ENCODE measurements at places on chromosomes 12 and 14.
A peak's percentile ranks its signal among the peaks of the same experiment; 100 is the strongest.

- DNase-seq: no peak
These were observed 5.4 kb upstream of the CIPC start for GRCh38 chr14:77092676-77093075.

GRCh38 chr12:105585107-105585506 lies 254.6 kb downstream of the C12orf75 start:
- no peak for DNase-seq

GRCh38 chr14:86838363-86838762 lies 1154.6 kb downstream of the GALC start:
- DNase-seq: no peak

DNA sequence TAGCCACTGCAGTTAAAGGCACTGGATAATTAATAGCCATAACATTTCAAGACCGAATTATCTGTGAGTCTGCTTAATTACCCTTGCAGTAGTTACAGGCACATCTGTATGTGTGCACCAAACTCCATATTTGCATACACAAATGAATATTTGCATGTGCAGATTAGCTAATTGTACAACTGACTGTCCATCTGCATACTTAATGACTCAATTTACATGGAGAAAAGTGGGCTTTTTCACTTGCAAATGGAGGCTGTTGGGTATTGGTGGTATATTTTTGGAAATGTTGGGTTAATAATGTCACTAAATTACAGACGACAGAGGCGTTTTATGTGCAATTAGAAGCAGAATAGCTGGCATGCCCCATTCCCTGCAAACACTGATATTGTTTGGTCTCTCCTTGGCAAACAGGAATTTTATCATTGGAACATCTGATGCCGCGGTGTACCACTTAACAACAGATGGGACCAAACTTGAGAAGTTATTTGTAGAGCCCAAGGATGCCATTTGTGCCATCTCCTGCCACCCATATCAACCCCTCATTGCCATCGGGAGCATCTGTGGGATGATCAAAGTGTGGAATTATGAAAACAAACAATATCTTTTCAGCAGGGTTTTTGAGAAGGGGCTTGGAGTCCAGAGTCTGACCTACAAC lies 39.6 kb downstream of the CFAP251 start:
- no peak for DNase-seq

- no peak for DNase-seq
These were observed 332.0 kb downstream of the MED13L start for GRCh38 chr12:115945491-115945885.

DNA sequence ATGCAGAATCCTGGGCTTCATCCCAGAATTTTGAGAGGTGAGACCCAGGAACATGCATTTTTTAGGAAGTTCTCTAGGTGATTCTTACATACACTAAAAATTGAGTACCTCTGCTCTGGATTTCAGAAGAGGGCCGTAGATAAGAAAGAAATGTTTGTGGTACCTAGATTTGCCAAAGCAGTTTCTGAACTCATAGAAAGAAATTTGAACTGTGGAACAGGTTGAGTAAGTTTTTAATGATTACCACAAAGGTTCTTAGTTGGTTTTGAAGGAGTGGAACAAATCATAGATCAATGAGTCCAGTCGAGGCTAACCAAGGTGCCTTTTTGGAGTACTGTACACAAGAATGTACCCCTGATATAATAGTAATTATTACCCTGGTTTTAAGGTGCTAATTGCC lies 24.9 kb downstream of the TTLL5 start:
- DNase-seq: no peak

DNA sequence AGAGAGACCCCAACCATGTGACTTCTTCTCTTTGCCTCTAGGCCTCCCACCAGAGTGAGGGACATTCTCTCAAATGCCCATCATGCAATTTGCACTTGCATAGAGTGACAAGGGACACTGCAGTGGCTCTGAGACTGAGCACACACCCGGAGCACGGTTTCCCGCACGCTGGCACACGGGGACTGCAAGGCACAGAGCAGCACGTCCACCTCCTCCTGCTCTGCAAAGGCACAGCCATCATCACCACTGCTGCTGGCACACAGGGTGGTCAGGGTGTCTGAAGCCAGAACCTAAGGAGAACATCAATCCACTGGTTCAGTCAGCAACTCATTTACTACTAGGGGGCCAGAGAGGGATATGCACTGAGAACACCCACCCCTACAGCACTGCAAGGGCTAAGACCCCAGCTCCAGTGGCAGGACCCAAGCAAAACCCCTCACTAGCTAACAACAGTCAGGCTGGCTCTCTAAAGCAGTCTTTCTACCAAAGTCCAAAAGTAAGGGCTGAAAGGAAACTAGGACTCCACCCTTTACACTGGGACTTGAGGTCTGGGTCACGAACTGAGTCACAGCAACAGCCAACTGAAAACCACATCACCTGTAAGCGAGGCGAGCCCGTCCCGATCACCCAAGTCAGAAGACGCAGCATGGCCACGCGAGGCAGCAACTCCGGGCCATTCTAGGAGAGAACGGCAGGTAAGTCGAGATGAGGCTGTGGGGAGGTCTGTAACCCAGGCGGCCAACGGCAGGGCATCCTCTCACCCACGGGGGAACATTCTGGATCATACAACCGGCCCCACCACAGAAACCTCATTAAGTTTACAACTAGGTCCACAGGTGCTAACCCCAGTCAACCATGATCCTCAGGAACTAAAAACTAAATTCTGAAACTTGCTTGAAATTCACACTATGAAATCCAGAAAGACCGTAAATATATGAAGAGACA lies 37.9 kb downstream of the GCN1 start:
- no peak for DNase-seq

DNA sequence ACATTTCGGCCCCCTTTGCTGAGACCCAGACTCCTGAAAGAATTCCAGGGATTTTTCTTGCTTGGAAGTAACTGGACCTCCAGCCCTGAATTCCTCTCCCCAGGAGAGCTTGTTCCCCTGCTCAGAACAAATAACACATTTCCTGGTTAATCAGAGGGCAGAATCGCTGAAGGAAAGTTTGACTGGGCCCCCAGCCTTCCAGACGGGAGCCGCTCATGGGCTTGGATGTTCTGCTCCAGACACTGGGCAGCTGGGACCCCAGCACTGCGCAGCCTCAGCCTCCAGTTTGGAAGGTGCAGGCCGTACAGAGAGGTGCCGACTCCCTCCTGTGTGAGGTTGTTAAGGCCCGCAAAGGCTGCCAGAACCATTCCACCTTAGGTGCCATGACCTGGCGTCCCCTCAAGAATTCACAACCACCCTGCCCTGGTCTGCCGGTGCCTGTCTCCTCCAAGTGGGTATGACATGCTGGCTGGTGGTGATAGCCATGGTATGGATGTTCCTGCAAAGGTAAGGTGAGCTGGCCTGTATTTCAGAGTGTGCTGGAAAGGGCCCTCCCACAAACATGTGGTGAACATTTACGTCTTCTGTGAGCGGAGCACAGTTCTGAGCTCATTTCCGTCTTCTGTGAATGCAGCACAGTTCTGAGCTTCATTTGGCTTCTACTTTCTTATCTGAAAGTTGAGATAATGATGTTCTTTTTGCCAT lies 5.1 kb upstream of the LTBP2 start:
- no peak for DNase-seq

DNA sequence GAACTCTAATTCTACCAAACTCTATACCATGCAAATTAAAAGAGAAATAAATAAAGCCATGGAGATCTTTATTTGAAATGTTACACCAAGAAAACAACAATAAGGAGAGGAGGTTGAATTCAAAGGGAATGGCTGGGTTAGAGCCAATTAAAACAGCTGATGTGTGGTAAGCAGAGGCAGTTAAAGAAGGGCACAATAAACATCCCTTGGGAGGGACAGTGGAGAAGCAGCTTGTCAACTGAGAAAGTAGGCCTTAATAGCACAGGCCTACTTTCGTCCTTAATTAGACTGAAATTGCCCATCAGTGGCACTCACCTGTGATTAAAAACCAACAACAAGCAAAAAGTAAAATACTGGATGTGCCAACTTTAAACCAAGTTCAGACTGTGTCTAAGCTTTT lies 16.3 kb upstream of the NAV3 start:
- DNase-seq: no peak

GRCh38 chr14:105880616-105881015 lies 354.2 kb downstream of the TMEM121 start:
- DNase-seq: no peak

- no peak for DNase-seq
These were observed 90.4 kb downstream of the MED13L start for GRCh38 chr12:116187151-116187511.

DNA sequence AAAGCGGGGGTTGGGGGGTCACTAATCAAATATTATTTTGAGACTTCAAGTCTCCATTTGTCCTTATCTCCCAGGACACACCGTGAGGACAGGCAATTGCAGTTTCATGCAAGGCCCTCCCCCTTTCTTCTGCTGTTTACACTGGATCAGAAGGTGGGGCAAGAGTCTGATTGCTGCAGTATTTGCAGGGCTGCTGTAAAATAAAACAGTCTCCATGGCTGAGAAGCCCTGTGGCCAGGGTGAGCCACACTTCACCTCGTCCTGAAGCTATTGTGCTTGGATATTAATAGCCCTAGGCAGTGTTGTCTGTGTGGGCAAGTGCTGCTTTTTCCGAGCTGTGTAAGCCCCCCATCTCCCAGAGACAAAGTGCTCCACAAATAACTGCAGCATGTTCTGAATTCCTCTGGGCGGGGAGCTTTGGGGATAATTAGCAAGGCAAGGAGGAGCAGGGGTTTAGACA lies 187.4 kb upstream of the NTF3 start:
- no peak for DNase-seq

GRCh38 chr14:99794151-99794780 lies 1.1 kb downstream of the EML1 start:
- DNase-seq: no peak

GRCh38 chr14:61262082-61262481 lies 19.1 kb downstream of the TMEM30B start:
- no peak for DNase-seq

GRCh38 chr12:105975351-105975750 lies 163.4 kb downstream of the NUAK1 start:
- DNase-seq: no peak

DNA sequence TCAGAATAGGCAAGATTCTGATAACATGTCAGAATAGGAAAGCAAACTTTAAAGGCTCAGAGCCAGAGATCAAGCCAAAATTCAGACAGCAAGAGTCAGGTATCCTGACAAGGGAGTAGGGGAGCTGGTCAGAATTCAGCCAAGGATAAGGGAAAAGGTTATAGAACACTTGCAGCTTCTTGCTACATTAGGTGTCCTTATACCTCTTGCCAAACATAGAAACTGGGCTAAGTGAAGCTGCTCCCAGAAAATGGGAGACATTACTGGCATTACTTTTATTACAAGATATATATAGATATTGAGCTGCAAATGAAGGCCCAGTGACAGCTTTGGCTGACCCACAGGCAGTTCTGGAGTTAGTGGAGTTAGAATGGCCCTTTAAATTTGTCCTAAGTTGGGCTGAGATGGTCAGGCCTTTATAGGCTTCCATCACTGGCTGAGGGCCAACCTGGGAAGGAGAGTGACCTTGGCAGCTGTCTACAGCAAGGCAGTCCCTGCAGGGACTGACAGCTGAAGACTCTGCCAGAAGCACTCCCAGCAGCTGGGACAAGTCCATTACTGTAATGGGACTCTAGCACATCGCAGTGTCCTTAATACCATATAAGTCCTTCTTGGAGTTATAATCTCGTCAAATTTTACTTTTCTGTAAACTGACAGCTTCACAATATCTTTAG lies 83.0 kb downstream of the LRRC9 start:
- no peak for DNase-seq

- DNase-seq: peak; percentile 86
These were observed 238.9 kb downstream of the CHST11 start for GRCh38 chr12:104695453-104696148.

DNA sequence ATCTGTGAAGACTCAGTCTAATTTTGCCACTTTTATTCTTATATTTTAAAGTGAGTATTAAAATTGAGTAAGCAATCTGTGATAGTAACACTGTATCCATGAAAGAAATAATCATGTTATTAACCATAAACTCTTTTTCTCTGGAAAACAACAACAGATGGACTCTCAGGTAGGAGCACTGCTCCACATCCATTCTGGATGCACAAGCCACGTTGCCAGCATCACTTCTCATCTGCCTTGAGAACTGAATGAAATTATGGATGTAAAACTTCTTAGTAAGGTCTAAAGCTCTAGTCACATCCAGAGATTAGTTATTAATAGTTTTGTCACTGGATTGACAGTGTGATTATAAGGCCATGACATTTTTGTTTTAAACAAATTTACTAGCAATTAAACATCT lies 489.1 kb upstream of the SYT1 start:
- DNase-seq: no peak

- DNase-seq: no peak
These were observed 195.0 kb downstream of the PHLDA1 start for GRCh38 chr12:75836533-75836932.

- DNase-seq: no peak
These were observed 43.0 kb upstream of the SYCP3 start for GRCh38 chr12:101782273-101782731.

GRCh38 chr12:93925585-93926205 lies 222.7 kb upstream of the PLXNC1 start:
- DNase-seq: no peak

DNA sequence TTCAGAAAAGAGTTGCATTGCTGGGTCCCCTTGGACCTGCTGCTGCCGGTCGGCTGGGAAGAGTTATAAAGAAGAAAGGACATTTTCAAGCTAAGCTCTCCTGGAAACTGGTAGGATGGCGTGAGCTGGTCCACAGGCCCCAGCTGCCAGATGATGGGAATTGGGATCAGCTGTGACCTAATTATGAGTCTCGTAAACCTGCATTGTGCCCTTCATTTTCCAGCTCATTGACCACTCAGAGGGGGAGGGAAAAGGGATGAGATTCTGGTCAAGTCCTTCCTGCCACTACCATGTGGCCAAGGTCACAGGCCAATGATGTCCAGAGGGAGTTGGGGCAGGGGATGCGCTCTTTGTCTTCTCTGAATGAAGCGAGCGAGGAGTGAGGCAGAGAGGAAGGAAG lies 320.9 kb downstream of the NRXN3 start:
- DNase-seq: no peak

- no peak for DNase-seq
These were observed 612 bp downstream of the VPS37B start for GRCh38 chr12:122895320-122895703.

GRCh38 chr14:44339231-44339630 lies 167.9 kb downstream of the FSCB start:
- no peak for DNase-seq

- DNase-seq: no peak
These were observed 8.4 kb downstream of the TMEM19 start for GRCh38 chr12:71694099-71694820.

DNA sequence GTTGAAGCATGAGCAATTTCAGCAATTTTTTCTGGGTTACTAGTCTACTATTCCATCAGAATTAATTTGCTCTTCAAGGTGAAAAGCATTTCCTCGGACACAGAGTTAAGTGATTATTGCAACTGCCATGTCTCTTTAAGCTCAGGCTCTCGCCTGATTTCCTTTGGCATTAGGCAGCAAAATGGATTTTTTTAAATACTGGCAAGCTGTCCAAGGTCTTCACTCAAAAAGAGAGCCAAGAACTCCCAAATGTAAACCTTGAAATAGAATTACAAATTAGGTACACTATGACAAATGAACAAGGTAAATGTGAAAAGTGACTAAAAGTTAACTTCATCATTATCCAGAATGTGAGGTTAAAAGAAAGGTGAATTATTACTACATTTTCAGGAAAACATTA lies 111.9 kb downstream of the GARIN6 start:
- DNase-seq: no peak

- DNase-seq: no peak
These were observed 26.9 kb downstream of the TBX3 start for GRCh38 chr12:114656906-114657596.

- no peak for DNase-seq
These were observed 210.4 kb upstream of the KRR1 start for GRCh38 chr12:75721796-75722195.

- DNase-seq: no peak
These were observed 76.1 kb downstream of the NUAK1 start for GRCh38 chr12:106062693-106063092.

- DNase-seq: no peak
These were observed 417.2 kb upstream of the SYT1 start for GRCh38 chr12:78447373-78447772.

Data from stimulated activated CD8-positive, alpha-beta memory T cell treated with anti-CD3 and anti-CD28 coated beads, Interleukin-4, amount 100 ng/mL, for 48 hours (primary cell).